ENCODE measurements at places on chromosomes 6 and 20.

DNA sequence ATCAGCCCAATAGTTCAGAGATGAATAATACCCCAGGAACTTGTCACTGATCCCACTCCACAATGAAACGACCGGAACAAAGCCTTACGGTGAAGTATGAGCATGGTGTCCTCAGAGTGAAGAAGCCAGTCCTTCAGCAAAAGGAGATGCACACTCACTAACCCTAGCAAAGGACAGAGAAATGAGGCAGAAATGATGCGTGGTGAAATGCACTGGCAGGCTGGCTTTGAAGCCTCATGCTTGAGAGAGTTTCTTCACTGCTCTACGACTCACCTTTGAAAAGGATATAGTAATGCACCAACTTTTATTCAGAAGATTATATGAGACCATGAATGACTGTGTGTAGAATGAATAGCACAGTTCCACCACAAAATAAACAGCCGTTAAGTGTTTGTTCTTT, 74.8 kb downstream of the PHACTR1 start:
- DNase-seq: no peak

- peak; percentile 18 for DNase-seq
These were observed 46.3 kb downstream of the MCM8 start for GRCh38 chr20:5996765-5997164.

GRCh38 chr20:48008850-48009515, 223.7 kb upstream of the SULF2 start:
- DNase-seq: no peak

DNA sequence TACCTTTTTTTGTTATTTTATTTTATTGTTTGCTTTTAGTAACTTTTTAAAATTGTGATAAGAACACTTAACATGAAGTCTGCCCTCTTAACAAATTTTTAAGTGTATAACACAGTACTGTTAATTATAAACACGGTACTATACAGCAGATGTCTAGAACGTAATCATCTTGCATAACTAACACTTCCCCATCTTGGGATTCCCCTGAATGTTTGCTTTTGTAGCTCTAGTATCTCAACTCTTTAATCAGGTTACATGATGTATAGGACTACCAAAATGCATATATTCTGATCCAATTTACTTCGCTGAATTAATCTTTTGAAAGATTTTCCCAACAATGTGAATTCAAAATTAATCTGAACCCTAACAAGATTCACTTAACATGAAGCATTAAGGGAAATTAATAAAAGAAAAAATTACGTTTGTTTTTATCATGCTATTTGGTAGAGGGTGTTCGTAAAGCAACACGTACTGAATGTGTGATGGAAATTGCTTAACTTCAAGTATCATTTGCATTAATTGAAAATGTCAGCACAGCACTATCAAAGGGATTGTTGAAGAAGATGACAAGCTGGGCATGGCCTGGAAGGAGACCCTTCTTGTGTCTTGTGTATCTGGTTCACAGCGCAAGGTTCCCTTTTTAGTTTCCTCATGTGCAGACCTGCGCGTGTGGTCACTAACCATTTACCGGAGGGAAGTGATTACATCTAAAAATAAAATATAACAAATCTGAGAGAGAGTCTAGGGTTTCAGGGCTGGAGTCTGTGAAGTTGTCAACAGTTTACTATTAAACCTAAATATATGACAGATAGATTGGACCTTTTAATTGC, 15.2 kb downstream of the COL19A1 start:
- DNase-seq: no peak

GRCh38 chr6:157510323-157511188, 129.6 kb downstream of the ZDHHC14 start:
- no peak for DNase-seq

DNA sequence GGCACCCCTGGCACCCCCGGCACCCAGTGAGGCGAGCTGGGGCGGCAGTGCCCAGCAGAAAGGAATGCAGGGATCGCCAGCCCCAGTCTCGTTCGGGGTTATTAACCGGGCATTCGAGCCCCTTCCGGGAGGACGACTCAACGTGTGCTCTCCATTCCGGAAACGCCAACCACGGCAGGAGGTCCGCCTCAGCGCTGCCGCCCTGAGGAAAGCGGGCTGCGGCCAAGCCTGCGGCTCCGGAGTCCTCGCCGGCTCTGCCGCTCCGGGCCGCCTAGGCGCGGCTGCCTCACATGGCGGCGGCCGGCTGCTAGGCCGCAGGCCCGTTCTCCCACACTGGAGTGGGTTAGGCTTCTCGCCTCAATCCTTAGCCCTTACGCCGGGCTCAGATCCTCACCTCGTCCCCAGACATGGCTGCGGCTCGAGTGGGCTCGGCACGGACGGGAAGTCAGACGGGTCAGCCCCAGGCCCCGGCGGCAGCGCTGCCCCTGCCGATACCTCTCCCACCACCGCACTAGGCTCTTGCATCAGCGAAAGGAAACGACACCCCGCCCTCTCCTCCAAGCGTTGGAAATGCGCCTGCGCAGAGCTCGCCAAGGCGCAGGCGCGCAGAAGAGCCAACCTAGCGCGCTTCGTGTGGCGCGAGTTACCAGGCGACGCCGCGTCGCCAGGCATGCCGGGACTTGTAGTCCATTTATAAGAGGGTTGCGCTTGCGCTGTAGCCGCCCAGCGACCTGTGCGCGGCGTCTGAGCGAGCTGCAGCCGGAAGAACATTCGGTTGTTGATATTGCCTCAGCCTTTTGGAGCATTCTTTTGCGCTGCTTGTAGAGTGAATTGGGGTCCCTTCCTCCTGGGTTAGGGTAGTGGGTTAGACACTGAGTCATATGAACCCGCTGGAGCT, at the start of gene EIF2S2:
Gene EIF2S2, minus strand, starts transcription at position 542 of the 898 bp plus-strand sequence. Its CDS starts 133 bp downstream, at position 409.
- peak; percentile 92 for DNase-seq

Data from T-helper 1 cell (primary cell).